ENCODE measurements at places on chromosomes 5 and 9. TPM values are rescaled to one million over a fixed set of nuclear protein-coding genes. Genes with fewer than 3 reads are reported as not detected.

Gene KYAT1
- 5.7 TPM for total RNA-seq

Gene AJM1
- 2.9 TPM for total RNA-seq

Gene MVB12B
- 13.9 TPM for total RNA-seq

Gene NUTM2G
- total RNA-seq = not detected

Gene SHOC1
- not detected for total RNA-seq

Gene EGFLAM
- total RNA-seq = not detected

Gene TAF11L2
- total RNA-seq = not detected

Gene SSBP2
- total RNA-seq = 43.9 TPM

Gene C5orf58
- total RNA-seq = not detected

Gene DCTN3
- 76.4 TPM for total RNA-seq

Gene ZNG1C
- 28.7 TPM for total RNA-seq

Gene TDRD7
- total RNA-seq = 8.5 TPM

Gene WWC1
- 5.4 TPM for total RNA-seq

Gene CCDC180
- total RNA-seq = 11.4 TPM

Gene SELENOP
- total RNA-seq = not detected

Gene TERT
- 0.80 TPM for total RNA-seq

Gene SLC36A2
- not detected for total RNA-seq

Gene PCSK5
- total RNA-seq = 9.4 TPM

Gene TTLL11
- 2.3 TPM for total RNA-seq

Gene CARTPT
- total RNA-seq = not detected

Gene FAM221B
- not detected for total RNA-seq

Gene PCDHB10
- total RNA-seq = not detected

Gene BTNL9
- total RNA-seq = not detected

Gene CCNO
- not detected for total RNA-seq

Gene PTGES2
- 46.4 TPM for total RNA-seq

Gene CCL27
- not detected for total RNA-seq

Gene NR5A1
- total RNA-seq = not detected

Gene GNAQ
- total RNA-seq = 68.1 TPM
